Cardiac muscle cell (in vitro differentiated cells and primary cell): ENCODE measurements at places on chromosomes 1 and 21. TPM values are rescaled to one million over a fixed set of nuclear protein-coding genes. Genes with fewer than 3 reads are reported as not detected.

CLCA1 gene
- not detected in 2 replicates for total RNA-seq

DNA sequence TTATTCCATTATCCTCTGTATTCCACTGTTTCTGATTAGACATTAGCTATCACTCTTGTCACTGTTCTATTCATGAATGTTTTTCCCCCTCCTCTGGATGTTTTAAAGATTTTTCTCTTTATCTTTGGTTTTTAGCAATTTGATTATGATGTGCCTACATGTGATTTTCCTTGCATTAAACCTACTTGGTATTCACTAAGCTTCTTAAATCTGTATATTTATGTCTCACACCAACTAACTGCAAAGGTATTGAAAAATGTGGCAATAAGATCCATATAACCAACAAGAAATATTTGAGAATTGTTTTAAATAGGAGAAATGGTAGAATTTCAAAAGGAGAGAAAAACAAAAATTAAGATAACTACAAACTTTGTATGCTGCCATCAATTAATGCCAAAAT is 25.2 kb downstream of the FAF1 start:
- no peaks in the 10 kb centered on the region for H3K4me1 ChIP-seq
- no peaks in the 10 kb centered on the region for H3K27me3 ChIP-seq
- no peak overlapping the region for H3K27ac ChIP-seq

GRCh38 chr1:74427681-74428080 is 84.7 kb downstream of the LRRC53 start:
- no peaks in the 10 kb centered on the region for H3K36me3 ChIP-seq
- peak overlapping the region; percentile 81 for H3K27ac ChIP-seq
- H3K4me3 ChIP-seq = no peak overlapping the region
- peaks cover 50% of the 10 kb centered on the region for H3K4me1 ChIP-seq

DNA sequence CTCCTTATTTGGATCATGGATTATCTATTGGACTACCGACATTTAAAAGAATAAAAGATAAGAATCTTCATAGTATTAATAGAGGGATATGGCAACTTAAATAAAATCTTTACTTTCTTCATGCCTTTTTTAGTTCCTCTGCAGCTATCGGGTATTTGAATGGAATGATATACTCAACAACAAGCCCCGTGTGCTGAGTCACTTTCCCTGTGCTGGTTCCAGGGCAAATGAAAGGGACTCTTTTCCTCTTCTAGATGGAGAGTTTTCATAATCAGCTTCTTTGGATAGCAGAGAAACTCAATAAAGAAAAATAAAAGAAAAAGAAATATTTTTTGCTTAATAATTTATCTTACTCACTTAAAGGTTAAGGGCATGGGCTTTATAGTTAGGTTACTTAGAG is 213.7 kb downstream of the LRRC40 start:
- H3K36me3 ChIP-seq = no peaks in the 10 kb centered on the region
- peak; percentile 30 for DNase-seq

GRCh38 chr1:205842229-205842628 is 7.7 kb downstream of the PM20D1 start:
- H3K4me1 ChIP-seq = peaks cover 22% of the 10 kb centered on the region
- no peaks in the 10 kb centered on the region for H3K36me3 ChIP-seq
- H3K27ac ChIP-seq = peak overlapping the region; percentile 38
- no peaks in the 10 kb centered on the region for H3K27me3 ChIP-seq
- no peak overlapping the region for H3K4me3 ChIP-seq
